ENCODE measurements at places on chromosomes 1 and 21. TPM values are rescaled to one million over a fixed set of nuclear protein-coding genes. Genes with fewer than 3 reads are reported as not detected.

DNA sequence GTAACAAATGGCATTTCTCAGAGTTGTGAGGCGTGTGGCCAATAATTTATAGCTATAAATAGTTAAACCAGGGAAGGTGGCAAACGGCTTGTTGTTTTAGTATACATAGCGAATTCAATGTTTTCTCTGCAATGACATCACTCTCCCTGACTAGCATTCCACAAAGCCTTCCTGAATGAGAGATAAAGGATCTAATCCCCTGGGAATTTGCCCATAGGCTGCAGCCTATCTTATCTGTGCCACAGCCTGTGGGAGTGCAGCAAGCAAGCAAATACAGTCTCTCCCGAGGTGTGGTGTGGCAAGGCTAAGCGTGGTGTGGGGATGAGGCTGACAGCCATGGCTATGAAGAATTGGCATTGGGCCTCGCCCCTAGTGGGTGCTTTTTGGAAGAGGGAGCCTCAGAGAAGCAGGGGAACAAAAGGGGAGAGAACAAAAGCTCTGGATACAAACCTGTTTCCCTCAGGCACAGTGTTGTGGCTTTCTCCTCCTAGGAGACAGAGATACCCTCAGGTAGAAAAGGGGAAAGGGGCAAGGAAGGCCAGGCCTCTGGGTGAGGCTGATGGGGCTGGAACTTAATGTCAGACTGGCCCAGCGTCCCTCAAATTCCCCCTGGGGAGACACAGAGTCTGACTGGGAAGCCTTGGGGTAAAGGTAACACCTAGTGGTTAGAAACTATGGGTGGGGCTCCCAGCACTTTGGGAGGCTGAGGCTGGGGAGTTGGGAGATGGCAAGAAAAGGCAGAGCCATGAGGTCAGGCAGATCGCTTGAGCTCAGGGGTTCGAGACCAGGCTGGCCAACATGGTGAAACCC lies 8.9 kb downstream of the TAGLN2 start:
- DNase-seq, result peak; percentile 40

DNA sequence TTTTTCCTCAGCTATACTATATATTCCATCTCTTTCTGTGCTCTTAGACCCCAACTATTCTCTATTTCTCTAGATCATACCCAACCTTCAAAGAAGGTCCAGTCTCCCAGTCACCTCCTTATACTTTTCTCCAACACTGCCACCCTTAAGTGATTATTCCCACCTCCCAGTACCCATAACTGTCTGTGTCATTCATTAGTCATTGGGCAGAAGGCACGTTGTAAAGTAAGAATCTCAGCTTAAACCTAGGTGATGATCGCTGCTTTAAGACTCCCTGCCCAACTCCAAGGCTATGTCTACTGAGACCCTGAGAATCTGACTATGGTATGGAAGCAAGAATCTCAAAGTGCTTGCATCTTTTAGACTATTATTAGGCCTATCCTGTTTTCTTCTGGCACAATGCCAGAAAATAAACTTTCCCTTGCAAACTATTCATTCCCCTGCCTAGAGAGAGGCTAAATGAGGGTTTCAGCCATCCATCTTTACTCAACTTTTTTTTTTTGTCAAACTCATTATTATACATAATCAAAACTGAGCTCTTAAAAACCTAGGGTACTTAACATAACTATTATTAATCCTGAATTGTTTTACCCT lies 174.3 kb upstream of the DPT start:
- DNase-seq, result no peak

- no peak for DNase-seq
Measured at GRCh38 chr1:237186675-237187074, 144.7 kb downstream of the RYR2 start.

DNA sequence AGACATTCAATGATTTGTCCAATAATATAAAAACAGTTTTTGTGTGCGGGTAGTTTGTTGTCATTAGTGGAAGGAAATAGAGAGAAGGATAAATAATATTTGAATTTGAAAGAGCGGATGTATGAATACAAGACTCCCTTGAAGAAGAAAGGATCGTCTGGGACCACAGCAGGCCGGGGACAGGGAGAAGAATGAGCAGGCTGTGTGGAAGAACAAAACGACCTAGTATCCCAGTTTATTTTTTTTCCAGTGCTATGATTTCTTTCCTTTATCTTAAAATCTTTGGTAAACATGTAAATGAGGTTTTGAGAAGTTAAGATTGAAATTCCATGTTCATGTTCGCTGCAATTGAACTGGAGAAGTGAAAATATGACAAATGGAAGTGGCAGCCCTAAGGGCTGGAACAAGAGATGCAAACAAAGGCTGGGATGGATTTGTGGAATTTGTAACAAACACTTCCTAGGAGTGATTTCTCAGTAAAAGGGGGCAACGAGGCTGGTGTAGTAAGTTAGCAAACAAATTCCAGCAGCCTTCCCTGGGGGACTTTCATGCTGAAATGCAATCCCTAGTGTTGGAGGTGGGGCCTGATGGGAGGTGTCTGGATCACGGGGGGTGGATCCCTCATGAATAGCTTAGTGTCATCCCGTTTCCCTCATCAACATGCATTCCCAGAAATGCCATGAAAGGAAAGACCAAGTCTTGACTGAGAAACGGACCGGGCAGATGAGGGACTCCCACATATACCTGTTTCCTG lies 10.2 kb upstream of the IFI16 start:
- no peak for DNase-seq

GRCh38 chr1:23168079-23168444 lies 594 bp downstream of the LUZP1 start:
- DNase-seq, result peak; percentile 73

Gene LAX1
- 3.0 TPM for total RNA-seq

Gene ADAMTS4
- 7.8 TPM for total RNA-seq

Gene LCE1E
- total RNA-seq, result not detected
